Activated CD4-positive, alpha-beta T cell treated with anti-CD3 and anti-CD28 coated beads for 24 hours (primary cell): ENCODE measurements at places on chromosomes 2 and 18.

DNA sequence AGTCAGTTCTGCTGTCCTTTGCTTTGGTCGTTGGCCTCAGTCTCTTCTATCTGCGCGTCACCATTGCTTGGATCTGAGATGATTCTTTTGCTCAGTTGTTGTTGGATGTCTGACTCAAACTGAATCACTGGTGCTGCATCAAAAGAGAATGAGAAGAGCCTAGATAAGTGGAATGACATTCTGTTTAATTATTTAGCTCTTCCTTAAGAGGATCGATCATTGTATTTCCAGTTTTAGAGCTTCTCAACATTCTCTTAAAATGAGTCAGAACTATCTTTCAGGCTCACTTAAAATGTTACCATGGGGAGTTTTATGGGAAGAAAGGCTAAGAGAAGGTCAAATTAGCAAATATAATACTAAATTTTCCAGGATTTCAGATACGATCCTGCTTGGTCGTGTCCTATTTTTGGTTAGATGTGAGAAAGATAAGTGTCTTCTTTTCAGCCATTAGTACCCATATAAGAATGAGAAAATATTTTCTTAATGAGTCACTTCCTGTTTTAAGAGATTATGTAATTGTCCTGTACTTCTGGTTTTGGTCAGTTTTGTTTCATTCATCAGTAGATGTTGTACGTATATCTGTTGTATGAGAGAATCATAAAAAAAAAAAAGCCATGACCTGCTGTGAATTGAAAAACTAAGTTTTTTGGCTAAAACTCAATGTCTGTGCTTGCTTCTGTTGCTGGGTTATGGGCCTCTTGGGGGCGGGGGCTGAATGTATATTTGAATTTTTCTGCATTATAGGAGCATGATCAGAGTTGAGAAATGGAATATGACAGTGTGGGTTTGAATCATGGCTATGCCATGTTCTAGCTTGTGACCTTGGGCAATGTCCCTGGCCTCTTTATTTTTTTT lies 31.6 kb upstream of the CASP10 start:
- no peak for DNase-seq

- DNase-seq, result no peak
Measured at GRCh38 chr2:11572996-11573395, 39.2 kb downstream of the GREB1 start.

DNA sequence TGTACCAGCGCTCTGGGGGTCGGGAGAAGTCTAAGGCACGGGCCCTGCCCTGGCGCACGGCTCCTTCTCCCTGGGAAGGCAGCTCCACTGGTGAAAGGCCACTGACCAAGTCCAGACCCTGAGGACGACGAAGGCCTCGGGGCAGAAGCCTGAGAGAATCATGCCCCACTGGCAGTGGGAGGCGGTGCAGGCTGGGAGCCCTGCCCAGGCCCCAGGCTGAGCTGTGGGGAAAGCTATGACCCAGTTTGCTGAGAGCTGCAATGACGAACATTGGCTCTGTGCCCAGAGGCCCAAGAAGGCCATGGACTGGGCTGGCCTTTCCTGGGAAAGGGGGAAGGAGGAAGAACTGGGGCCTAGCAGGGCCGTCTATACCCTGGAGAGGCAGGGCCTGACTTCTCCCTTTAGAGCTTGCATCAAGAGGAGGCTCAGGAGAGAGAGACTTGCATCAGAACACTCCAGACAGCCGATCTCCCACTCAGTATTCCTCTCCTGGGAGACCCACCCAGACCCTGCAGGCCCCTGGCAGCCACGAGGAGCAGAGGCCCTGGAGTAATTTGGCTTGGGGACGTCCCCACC lies 32.9 kb downstream of the HS1BP3 start:
- DNase-seq, result no peak

- DNase-seq, result no peak
Measured at GRCh38 chr2:12685145-12685544, 31.6 kb upstream of the TRIB2 start.

DNA sequence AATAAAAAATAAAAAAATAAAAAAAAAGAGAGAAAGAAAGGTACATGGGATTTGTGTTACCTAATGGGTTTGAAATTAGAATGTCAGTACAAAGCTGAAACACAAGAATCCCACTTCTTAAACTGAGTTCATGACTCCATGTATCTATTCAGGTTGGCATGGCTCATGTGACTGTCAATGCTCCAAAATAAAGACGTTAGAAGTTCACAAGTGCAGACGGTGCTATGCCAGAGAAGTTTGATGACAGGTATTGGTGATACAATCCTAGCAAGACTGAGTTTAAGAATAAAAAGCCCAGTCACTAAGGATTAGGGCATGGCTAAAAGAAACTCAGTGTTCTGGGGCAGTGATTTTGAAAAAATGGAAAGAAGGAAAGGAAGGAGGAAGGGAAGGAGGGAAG lies 254.3 kb downstream of the XIRP2 start:
- DNase-seq, result no peak

DNA sequence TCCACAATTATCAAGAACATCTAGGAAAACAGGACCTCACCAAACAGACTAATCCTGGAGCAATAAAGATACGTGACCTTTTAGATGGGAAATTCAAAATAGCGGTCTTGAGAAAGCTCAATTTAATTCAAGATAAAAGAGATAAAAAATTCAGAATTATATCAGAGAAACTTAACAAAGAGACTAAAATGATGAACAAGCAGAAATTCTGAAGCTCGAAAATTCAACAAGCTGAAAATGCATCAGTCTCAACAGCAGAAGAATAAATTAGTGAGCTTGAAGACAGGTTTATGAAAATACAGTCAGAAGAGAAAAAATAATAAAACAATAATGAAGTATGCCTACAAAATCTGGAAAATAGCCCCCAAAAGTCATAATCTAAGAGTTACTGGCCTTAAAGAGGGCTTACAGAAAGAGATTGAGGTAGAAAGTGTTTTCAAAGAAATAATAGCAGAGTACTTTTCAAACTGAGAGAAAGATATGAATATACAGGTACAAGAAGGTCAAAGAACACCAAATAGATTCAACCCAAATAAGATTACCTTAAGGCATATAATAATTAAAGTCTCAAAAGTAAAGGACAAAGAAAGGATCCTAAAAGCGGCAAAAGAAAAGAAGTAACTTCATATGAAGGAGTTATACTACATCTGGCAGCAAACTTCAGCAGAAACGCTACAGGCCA lies 13.2 kb downstream of the ORC4 start:
- DNase-seq, result no peak

DNA sequence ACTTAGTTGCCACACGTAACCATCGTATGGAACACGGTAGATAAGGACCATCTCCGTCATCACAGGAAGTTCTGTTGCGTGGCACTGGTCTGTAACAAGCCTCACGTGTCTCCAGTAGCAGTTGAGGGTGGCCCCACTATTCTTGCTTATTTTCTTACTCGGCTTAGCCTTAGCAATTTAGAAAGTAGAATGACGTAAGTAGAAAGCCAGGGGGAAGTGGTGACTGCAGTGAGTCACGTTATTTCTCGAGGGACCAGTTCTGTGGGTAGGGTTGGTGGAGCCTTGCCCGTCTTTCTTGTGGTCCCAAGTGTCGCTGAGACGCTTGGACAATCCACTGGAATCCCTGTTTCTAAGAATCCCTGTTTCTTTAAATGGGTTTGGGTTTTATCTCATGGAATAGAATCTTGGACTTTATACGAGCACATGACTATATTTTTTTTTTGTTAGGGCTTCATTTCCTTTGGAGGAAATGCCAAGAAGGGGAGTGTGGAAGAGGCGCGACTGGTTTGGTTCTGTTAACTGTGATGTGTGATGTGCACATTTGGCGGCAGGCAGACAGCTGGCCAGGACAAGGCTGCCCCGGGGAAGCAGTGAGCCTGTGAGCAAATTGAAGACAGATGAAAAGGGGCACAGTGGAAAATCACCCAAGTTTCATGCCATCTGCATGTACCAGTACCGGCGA lies 96.2 kb downstream of the CABLES1 start:
- peak; percentile 68 for DNase-seq

GRCh38 chr2:191030521-191031154 lies 16.7 kb upstream of the STAT1 start:
- no peak for DNase-seq
